ENCODE measurements at places on chromosomes 2 and 18.

DNA sequence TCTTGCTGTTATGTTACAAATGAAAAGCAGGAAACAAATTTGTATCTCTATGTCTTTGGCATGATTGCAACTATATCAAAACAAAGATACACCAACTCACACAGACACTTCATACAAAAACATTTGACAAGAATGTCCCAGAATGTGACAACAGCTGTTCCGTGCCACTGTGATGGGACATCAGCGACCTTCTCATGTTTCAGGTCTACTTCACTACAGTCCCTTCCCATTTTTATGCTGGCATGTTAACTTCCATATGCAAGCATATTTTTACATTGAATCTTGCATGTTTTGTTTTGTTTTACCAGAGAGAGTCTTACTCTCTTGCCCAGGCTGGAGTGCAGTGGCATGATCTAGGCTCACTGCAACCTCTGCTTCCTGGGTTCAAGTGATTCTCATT, 71.2 kb downstream of the STK25 start:
- no peak for DNase-seq

GRCh38 chr18:25420077-25420825, 68.3 kb upstream of the ZNF521 start:
- no peak for DNase-seq

GRCh38 chr18:45527891-45528290, 87.4 kb upstream of the SLC14A2 start:
- no peak for DNase-seq

GRCh38 chr2:3491306-3491705, 28.0 kb downstream of the ADI1 start:
- no peak for DNase-seq

DNA sequence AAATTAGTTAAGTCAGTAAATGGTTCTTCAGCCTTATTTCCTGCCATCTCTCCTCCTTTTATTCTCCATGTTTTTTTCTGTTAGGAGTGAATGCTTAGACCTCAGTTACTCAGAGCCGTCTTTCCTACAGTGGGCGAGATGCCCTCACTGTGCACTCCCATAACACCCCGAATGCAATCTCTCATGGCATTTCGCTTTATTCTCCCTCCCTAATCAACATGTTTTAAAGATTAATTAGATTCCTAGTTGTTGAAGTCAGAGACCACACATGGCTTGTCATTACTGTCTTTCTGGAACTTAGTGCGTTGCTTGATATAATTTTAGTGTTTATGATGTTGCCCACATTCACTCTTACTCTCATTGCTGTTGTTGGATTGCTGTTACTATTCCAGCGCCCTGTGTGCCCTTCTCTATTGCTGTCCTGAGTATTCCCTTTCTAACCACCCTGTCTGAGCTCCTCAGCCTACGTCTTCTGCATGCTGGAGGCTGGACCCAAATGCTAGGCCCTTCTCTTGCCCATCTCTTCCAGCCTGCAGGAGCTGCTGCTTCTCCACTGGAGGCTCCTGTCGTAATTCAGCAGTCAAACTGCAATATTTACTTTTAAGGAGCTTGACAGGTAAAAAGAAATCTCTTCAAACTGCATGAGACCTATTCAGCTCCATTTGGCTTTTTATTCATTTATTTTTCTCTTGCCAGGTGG, 99.3 kb downstream of the MAP2 start:
- no peak for DNase-seq

Data from stimulated activated CD8-positive, alpha-beta memory T cell treated with anti-CD3 and anti-CD28 coated beads, Interleukin-7, amount 100 ng/mL, for 4 hours (primary cell).